ENCODE measurements at places on chromosomes 6 and 20.

DNA sequence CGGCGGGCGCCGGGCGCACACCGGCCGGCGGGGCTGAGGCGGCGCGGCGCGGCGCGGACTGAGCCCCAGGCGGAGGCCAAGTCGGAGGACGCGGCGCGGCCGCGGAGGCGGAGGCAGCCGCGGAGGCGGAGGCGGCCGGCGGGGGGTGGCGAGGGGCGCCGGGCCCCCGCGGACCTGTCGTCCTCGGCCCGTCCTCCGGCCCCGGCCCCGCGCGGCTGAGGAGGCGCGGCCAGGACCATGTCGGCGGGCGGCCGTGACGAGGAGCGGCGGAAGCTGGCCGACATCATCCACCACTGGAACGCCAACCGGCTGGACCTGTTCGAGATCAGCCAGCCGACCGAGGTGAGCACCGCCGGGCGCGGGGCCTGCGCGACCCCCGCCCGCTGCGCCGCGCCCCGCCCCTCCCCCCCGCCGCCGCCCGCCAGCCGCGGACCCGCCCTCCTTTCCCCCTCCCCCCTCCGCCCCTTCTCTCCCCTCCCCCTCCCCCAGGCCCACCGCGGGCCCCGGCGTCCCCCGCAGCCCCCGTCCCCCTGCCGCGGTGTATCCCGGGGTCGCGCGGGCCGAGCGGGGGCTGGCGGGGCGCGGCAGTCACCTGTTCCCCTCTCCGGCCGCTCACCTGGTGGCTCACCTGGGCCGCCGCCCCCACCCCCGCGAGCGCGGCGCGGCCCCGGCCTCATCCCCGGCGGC lies at the start of gene AFDN:
Gene AFDN, plus strand, starts transcription at position 16 of the 687 bp plus-strand sequence. Its CDS starts 222 bp downstream, at position 238.
- H3K27me3 ChIP-seq: no peaks in the 10 kb centered on the region
- H3K4me3 ChIP-seq: peak within 1 kb of the TSS; percentile 82
- peak within 1 kb of the TSS; percentile 33 for H3K27ac ChIP-seq
- peak; percentile 89 for DNase-seq

DNA sequence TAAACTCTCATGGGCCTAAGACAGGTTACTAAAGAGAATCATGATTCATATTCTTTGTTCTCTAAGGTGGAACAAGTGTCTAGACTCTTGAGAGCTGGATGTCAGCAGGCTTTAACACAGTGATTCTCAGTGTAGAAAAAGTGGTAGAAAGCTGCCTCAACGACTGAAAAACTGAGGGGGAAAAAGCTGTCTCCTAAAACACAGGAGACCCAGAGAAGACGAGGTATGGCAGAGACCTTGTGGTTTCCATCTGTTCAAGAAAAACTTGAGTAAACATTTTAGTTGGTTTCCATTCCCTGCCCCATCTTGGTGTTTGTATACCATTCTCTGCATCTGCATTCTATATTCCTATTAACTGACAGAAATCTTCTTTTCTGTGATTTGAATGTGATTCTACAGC lies 57.6 kb upstream of the MAP3K7 start:
- no peaks in the 10 kb centered on the region for H3K27me3 ChIP-seq
- DNase-seq: no peak
- no peaks in the 10 kb centered on the region for H3K36me3 ChIP-seq
- H3K27ac ChIP-seq: no peak overlapping the region
- no peaks in the 10 kb centered on the region for H3K4me1 ChIP-seq
- H3K4me3 ChIP-seq: no peak overlapping the region

DNA sequence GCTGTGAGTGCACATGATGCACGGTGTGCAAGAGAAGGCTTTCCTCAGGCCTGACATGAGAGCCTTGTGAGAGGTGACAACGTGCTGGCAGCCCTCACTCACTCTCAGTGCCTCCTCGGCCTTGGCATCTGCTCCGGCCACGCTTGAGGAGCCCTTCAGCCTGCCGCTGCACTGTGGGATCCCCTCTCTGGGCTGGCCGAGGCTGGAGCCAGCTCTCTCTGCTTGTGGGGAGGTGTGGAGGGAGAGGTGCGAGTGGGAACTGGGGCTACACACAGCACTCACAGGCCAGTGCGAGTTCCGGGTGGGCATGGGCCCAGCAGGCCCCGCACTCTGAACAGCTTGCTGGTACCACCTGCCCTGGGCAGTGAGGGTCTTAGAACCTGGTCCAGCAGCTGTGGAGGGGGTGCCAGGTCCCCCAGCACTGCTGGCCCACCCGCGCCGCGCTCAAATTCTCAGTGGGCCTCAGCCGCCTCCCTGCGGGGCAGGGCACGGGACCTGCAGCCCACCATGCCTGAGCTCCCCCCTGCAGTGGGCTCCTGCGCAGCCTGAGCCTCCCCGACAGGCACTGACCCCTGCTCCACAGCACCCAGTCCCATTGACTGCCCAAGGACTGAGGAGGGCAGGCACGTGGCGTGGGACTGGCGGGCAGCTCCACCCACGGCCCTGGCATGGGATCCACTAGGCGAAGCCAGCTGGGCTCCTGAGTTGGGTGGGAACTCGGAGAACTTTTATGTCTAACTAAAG lies 74.9 kb upstream of the BMP5 start:
- no peaks in the 10 kb centered on the region for H3K27me3 ChIP-seq
- H3K4me3 ChIP-seq: no peak overlapping the region
- no peaks in the 10 kb centered on the region for H3K36me3 ChIP-seq
- DNase-seq: no peak
- no peaks in the 10 kb centered on the region for H3K4me1 ChIP-seq

- H3K4me1 ChIP-seq: peaks cover 46% of the 10 kb centered on the region
- H3K4me3 ChIP-seq: no peak overlapping the region
- H3K36me3 ChIP-seq: no peaks in the 10 kb centered on the region
- H3K27me3 ChIP-seq: no peaks in the 10 kb centered on the region
- DNase-seq: no peak
- no peak overlapping the region for H3K27ac ChIP-seq
Observed at GRCh38 chr6:100877851-100878250, 3.3 kb downstream of the ASCC3 start.

GRCh38 chr20:57666106-57666833 lies 43.5 kb downstream of the PMEPA1 start:
- peaks cover 7% of the 10 kb centered on the region for H3K4me1 ChIP-seq
- no peak overlapping the region for H3K27ac ChIP-seq
- no peak overlapping the region for H3K4me3 ChIP-seq
- no peaks in the 10 kb centered on the region for H3K27me3 ChIP-seq

DNA sequence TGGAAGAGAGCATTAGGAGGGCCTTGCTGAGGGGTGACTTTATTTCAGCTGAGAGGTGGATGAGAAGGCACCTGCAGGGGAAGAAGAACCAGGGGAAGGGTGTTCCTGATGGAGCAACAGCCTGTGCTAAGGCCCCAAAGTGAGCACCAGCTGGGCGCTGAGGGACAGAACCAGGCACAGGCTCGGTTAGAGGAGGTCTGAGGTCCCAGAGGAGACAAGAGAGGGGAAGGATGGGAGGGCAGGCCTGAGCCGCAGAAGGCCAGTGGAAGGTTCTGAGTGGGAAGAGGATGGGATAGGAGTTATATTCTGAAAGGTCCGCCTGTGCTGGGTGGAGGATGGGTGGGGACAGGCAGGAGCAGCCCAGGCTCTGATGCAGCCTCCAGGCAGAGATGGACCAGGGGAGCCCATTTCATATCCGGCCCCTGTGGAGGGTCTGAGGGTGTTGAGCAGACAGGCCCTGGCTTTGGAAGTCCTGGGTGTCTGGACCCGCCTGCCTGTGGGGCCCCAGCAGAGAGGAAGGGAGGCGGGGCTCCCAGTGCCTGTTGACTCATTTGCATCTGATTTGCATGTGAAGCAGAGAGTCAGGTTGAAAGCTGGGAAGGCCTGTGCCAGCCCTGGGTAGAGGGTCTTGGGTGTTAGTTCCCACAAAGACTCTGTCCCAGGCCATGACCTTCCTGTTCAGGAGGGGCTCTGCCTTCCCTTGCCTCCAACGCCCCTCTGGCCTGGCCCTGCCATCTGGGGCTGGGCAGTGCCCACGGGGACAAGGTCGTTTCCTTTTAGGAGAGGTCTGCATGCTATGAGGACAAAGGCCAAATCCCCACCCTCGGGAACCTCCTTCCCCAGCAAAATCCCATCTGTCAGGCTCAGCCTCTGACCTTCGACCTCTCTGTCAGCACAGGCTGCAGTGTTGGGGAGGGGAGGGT lies 10.6 kb upstream of the FAM110A start:
- no peak for DNase-seq
- no peaks in the 10 kb centered on the region for H3K27me3 ChIP-seq
- H3K36me3 ChIP-seq: no peaks in the 10 kb centered on the region

- no peak overlapping the region for H3K27ac ChIP-seq
- H3K4me1 ChIP-seq: no peaks in the 10 kb centered on the region
- DNase-seq: no peak
Observed at GRCh38 chr6:130494729-130495128, 128.9 kb downstream of the TMEM200A start.

DNA sequence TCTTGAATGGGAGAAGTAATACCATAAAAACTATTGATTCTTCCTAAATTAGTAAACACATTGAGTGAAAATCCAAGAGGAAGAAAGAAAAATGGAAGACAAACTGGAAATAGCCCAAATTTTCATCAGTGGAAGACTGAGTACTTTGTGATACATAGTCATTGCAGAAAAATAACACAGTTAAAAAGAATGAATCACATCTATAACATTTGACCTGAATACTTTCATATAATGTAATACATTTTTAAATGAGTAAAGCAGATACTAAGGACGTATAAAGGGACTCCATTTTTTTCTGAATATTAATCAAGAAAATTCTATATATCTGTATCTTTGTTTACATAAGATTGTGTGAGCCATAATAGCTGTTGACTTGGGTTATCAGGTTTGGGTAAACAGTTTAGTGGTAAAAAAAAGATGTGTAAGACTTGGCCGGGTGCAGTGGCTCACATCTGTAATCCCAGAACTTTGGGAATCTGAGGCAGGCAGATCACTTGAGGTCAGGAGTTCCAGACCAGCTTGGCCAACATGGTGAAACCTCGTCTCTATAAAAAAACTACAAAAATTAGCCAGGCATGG lies 4.3 kb upstream of the SLC17A2 start:
- no peak overlapping the region for H3K27ac ChIP-seq
- no peaks in the 10 kb centered on the region for H3K36me3 ChIP-seq
- no peak for DNase-seq
- no peak overlapping the region for H3K4me3 ChIP-seq
- no peaks in the 10 kb centered on the region for H3K4me1 ChIP-seq
- H3K27me3 ChIP-seq: no peaks in the 10 kb centered on the region

DNA sequence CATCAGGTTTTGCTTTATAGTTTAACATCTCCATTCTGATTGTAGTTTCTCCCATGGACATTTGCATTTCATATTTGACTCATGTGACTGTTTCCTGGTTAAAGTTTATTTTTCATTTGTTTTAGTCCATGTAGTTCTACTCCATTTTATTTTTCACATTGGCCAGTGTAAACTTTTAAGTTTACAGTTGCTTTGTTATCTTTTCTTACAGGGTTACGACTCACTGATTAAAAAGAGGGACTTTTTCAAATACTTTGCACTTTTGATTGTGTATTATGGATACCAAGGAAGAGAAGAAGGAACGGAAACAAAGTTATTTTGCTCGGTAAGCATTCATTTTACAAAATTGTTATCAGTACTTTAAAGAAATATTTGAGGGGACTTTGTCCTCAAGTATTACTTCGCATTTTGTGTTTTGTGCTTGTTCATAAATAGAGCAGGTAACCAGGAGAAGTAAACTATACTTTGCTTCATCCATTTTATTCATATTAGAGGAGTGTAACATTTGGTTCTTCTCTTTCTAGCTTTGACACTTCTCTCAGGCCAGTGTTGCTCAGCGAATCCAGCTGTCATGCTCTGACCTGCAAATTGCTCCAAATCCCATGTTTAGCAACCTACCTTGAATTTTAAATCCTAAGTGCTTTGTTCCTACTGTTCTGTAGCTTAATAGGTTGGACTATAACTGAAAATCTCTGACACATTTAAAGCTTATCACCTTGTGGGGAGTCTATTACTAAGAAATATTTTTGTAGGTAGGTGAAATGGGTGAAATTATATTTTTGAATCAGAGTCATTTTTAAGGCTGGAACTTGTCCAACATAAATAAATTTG lies 24.5 kb downstream of the NCOA7 start:
- no peaks in the 10 kb centered on the region for H3K4me1 ChIP-seq
- H3K27ac ChIP-seq: no peak overlapping the region
- no peaks in the 10 kb centered on the region for H3K36me3 ChIP-seq
- H3K27me3 ChIP-seq: no peaks in the 10 kb centered on the region
- DNase-seq: no peak

DNA sequence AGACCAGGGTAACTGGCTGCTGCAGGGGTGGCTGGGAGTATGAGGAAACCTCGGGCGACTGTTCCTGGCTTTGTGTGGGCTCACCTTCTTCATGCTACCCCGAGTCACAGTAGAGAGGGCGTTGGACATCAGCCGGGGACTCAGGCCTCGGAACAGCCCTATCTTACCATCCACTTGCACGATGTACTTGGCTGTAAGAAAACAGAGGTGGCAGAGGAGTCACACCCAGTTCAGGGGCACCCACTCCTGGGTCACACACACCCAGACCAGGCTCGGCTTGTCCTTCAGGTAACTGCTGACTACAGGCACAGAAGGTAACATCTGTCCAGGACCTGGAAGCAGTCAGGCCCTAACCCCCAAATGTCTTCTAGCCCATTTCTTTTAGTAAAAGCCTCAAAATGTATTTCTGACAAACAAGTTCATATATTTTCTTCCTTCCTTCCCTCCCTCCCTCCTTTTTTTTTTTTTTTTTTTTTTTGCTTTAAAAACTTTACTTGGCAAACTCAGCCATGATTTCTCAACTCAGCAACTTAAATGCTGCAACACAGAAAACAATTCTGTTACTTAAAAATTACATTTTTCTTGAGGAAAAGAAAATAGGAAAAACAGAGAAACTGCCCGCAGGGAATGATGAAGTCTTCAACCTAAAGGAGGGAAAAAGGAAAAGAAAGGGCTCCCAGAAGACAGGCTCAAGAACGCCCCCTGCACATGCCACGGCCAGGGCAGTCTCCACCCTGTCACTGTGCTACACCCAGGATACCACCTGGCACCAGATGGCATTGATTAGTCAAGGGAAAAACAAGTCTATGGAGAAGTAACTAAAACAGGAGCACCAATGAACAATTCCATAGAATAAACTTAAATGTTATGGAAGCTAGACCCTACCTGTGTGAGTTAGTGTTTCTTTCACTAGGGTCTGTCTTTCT lies 7.3 kb downstream of the MTCH1 start:
- H3K27me3 ChIP-seq: no peaks in the 10 kb centered on the region
- H3K4me1 ChIP-seq: peaks cover 10% of the 10 kb centered on the region
- H3K4me3 ChIP-seq: no peak overlapping the region
- H3K27ac ChIP-seq: no peak overlapping the region

DNA sequence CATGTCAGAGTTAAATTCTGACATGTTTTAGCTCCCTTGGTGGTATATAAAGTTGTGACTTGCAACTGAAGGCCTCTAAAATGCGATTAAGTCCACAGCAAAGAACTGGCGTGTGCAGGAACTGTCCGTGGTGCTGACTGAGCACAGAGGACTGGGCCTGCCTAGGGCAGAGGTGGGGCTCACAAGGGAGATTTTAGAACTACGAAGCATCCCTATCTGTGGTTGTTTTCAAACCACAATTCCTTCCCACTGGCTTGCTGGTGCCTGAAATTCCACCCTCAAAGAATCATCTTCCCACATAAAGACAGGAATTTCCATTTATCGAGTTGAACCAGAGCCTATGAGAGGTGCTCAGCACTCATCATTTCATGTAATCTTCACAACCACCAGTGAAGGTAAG lies 30.1 kb downstream of the RIMS4 start:
- peak; percentile 90 for DNase-seq
- no peaks in the 10 kb centered on the region for H3K36me3 ChIP-seq
- H3K27me3 ChIP-seq: peaks cover 4% of the 10 kb centered on the region

Data from neural progenitor cell (in vitro differentiated cells).